Activated naive CD8-positive, alpha-beta T cell treated with anti-CD3 and anti-CD28 coated beads, Interleukin-2, amount 10 ng/mL, durations not matched to agents 7 days and 5 days (primary cell): ENCODE measurements at places on chromosomes 1 and 21. TPM values are rescaled to one million over a fixed set of nuclear protein-coding genes. Genes with fewer than 3 reads are reported as not detected.

Gene KRTAP13-2
- total RNA-seq: not detected

Gene ZNF683
- total RNA-seq: 9.3 TPM

Gene FBXO44
- 59.2 TPM for total RNA-seq

Gene ARHGEF10L
- 0.39 TPM for total RNA-seq

Gene PADI2
- total RNA-seq: 0.23 TPM

Gene S100A3
- not detected for total RNA-seq

Gene SGIP1
- not detected for total RNA-seq

Gene CXADR
- total RNA-seq: 0.28 TPM

Gene ASAP3
- total RNA-seq: 0.50 TPM

Gene SYT11
- total RNA-seq: 13.6 TPM

Gene CCDC24
- 3.2 TPM for total RNA-seq

Gene APH1A
- total RNA-seq: 127 TPM

Gene TMPRSS15
- not detected for total RNA-seq

Gene VASH2
- total RNA-seq: not detected
